ENCODE measurements at places on chromosomes 7 and 10.

DNA sequence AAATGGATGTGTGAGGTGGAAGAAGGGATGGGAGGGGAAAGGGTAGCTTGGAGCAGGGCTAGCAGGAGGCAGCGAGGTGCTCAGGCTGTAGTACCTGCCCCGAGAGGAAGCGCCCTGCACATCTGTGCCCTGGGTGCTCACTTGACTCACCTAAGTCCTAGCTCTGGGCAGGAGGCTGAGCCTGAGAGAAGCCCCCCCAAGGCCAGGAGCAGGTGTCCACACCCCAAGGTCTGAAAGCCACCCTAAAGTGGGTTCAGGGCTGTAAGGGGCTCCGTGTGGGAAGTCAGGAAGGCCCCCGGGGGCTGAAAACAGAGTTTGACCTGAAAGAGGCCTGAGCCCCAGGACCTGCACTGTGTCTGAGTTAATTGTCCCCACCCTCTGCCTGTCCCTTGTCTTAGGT lies 95.8 kb upstream of the PODXL start:
- no peak for DNase-seq

- no peak for DNase-seq
These were observed 6.8 kb upstream of the LRRC4 start for GRCh38 chr7:128037880-128038619.

DNA sequence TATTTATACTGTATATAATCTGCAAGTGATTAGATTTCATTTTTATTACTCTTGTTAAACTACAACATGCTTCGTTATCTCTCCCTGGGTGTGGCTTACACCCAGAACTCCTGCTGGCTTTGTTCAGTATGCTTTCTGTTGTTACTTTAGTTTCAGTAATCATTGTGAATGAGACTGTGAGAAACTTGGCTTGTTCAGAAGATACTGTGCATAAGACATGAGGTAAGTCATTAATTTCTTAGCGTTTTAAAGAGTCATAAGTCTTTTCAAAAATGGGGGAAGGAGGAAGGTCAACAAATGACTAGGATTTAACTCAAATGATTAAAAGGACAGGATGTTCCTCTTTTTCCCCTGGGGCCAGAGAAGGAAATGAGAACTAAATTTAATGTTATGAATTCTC lies 11.6 kb upstream of the ADD3 start:
- DNase-seq, result peak; percentile 41

DNA sequence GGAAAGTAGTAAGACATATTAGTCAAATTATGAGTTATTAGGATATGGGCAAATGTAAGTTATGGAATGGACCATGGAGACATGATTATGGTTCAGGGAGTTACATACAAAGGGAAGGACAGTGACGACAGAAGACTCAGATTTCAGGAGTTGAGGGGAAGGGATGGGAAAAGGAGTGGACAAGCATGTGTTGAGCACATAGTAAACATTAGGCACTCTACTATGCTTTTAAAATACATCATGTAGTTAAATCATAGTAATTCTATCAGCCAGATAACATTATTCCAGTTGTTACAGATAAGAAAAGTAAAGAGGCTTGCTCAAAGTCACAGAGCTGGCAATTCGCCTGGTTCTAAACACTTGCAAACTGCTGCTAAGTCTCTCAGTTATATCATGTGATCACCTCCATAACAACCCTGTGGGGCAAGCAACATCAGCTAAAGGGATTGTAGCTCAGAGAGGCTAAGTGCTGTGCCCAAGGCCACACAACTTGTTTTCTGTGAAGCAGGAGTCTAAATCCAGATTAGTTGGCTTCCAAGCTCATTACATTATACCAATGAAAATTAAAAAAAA lies 115.2 kb upstream of the MDFIC start:
- no peak for DNase-seq

DNA sequence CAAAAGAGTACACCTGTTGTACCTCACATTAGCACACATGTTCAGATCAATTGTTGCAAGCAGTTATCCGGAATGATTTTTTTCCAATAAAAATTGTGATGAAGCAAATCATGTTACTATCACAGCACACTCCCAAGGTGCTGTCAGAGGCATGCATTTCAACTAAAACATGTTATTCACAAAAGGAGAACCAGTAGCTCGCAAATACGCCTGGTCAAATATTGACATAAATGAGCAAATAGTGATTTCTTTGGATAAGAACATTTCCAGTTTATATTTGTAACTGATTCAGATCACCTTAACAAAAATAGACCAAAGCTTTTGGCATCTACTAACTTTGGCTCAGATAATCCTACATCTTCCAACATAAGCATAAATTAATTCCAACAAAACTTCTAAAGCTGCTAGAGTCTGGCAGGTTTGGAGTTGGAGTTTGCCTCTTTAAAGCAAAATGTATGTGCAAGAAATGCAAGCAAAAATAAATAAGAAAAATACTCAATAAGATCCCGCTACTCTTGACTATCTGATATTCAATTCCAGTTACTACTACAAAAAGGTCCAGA lies 208.0 kb downstream of the SFMBT2 start:
- DNase-seq, result no peak

- no peak for DNase-seq
These were observed 141.3 kb downstream of the CFTR start for GRCh38 chr7:117621075-117621618.

GRCh38 chr7:25361863-25362262 lies 133.6 kb upstream of the NPVF start:
- DNase-seq, result no peak

DNA sequence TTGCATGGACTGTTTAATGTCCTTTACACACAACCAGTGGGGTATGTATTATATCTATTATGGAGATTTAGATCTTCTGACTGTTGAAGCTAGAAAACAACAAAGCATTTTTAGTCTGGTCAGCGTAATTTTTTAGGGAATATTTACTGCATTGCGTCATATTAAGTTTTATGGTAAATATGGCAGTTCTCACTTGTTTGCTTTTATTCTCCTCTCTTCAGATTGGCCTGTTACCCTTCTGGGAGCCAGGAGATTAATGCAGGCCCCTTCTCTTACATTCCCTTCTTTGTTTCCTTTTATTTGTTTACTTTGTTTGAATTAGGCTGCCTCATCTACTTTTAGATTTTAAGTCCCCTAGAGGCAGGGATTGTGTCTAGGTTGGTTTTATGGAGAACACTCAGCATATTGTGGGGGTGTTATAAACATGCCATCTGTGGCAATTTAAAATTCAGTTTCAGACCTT lies 13.8 kb downstream of the UBE2D1 start:
- DNase-seq, result no peak

- peak; percentile 36 for DNase-seq
These were observed 87.6 kb upstream of the AFAP1L2 start for GRCh38 chr10:114491933-114492332.

Data from common myeloid progenitor, CD34-positive (primary cell).